ENCODE measurements at places on chromosomes 4 and X. TPM values are rescaled to one million over a fixed set of nuclear protein-coding genes. Genes with fewer than 3 reads are reported as not detected.

The FGA gene
- not detected for total RNA-seq

The MAOB gene
- total RNA-seq, result 4.6 TPM

The ZMYM3 gene
- total RNA-seq, result 9.2 TPM

The CT45A2 gene
- not detected for total RNA-seq

The DUSP21 gene
- not detected for total RNA-seq

The PRR32 gene
- not detected for total RNA-seq

The CSN1S1 gene
- total RNA-seq, result not detected

The BRS3 gene
- not detected for total RNA-seq

The FAM9C gene
- total RNA-seq, result under 0.01 TPM

The ARHGAP36 gene
- not detected for total RNA-seq

Measured in fibroblast of lung (primary cell).